Right hindlimb (tissue), 1 donor: ENCODE measurements at places on chromosomes 1 and 21.

DNA sequence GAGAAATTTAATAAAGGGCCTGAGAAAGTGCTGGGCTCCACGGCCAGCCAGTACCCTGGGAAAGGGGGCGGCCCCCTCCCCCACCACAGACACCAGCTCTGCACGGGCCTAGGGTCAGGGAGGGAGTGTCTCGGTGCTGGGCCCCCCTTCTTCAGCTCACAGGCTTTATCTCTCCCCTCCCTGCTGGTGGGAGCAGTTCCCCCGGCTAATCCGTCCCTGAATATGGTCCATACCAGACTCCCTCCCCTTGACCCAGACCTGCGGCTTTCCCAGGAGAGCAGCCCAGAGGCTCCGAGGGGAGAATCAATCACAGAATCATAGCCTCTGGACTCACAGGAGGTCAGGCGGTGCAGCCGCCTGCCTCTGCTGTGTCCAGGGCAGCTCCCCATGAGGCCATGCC, 26.0 kb upstream of the RSPO1 start:
- no peak for DNase-seq

GRCh38 chr1:76862447-76862846, 4.8 kb upstream of the ST6GALNAC5 start:
- no peak for DNase-seq

DNA sequence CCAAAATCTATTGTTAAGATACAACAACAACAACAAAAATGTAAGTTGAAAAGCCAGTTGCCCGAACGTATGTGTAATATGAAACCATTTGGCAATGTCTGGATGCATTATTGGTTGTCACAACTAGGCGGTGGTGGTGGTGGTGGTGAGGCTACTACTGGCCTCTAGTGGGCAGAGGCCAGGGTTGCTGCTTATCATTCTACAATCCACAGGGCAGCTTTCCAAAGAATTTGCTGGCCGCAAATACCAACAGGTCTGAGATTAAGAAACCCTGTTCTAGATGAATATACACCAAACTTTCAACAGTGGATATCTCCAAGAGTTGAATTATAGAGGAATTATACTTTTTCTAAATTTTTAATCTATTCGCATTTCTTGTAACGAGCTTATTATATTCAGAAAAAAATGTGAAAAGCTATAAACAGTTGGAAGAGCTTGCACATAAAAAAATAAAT, 26.8 kb upstream of the ZNF697 start:
- peak; percentile 41 for DNase-seq

DNA sequence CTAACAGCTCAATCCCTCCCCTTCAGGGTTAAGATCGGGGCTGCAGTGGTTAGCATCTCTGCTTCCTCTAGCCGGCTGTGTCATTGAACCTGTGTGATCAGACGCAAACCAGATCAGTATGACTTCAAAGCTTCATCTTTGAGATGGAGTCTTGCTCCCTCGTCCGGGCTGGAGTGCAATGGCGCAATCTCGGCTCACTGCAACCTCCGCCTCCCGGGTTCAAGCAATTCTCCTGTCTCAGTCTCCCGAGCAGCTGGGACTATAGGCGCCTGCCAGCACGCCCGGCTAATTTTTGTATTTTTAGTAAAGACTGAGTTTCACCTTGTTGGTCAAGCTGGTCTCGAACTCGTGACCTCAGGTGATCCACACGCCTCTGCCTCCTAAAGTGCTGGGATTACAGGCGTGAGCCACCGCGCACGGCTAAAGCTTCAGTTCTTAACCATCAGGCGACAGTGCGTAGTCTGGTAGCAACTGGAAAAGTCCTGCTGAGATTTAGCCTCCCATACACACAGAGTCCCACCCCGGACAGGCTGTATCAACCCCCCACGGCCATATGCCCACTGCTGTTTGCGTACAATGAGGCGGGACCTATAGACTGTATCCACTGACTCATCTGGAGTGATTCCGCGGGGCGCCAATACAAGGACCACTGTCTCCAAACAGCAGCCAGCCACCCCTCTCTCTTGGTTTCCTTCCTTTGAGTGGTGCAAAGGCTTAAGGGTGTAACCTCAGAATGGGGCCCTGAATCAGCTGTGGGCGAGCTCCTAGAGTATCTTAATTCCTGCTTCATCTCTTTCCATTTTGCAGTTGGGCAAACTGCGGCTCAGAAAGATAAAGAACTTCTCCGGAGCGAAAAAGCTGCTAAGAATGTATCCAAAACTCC, 23.3 kb downstream of the CELA3A start:
- DNase-seq = peak; percentile 87

- no peak for DNase-seq
These were observed 18.9 kb upstream of the IPP start for GRCh38 chr1:45769261-45769932.

GRCh38 chr1:176876966-176877515, 287.5 kb downstream of the ASTN1 start:
- no peak for DNase-seq

DNA sequence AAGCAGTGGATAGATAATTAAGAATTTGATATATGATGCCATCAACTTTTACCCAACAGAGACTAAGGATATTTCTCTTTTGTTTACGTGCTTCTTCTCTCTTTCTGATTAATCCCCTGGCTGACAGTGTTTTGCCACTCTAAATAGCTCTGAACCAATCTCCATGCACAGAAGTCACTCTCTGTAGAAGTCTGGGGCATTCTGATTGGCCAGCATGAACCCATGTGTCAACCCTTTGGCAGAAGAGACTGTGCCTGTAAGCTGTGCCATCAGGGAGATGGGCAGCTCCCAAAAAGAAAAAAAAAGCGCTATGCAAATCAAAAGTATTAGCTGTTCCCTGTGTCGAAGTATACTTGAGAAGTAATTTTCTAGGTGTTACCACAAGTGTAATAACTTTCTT, 34.1 kb upstream of the NRIP1 start:
- DNase-seq = no peak

DNA sequence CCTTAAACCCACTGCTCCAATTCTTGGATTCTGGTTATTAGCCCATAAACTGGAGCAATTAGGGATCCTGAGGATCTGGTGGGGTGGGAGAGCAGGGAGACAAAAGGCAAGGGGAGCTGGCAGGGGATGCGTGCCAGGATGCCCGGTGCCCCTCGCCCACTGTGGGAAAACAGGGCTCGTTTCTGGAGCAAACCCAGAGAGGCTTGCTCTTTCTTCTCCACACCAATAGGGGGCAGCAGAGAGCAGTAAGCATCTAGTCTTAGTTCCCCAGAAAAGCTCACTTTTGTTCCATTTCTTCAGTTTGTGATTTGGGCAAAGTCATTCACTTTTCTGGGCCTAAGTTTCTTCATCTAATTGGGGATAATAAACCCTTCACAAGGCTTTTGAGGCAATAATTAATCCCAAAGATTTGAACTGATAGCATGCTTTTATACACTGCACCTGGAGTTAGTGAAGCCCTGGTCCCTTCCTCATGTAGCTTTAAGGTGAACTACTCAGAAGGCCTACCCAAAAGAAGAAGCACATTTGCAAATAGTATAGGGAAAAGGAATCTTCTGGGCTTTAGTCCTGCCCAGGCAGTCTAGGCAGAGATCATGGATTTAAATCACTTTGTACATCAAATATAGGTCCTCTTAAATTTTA, 160.6 kb upstream of the USP24 start:
- no peak for DNase-seq

- DNase-seq = no peak
These were observed 46.5 kb downstream of the CYP2J2 start for GRCh38 chr1:59879996-59880505.

DNA sequence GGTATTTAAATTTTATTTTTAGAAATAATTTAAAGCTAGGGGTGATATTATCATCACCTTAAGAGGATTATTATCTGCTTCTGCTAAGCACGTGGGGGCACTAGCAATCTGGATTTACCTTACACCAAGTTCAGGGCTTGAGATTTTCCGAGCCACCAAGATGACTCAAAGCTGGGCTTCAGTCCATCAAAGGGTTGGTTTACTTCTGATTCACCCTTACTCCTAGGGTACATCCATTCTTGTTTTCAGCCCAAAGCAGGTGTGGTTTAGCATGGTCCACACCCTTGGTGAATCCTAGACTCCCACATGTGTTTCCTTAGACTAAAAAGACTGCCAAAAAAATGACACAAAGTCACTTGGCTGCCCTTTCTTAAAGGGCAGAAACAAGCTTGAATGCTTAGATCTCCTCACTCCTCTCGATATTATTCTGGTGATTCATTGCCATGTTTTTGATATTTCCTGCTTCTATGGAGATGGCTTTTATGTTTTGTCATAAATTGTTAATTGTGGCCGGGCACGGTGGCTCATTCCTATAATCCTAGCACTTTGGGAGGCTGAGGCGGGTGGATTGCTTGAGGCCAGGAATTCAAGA, 9.8 kb upstream of the PRSS38 start:
- DNase-seq = no peak

DNA sequence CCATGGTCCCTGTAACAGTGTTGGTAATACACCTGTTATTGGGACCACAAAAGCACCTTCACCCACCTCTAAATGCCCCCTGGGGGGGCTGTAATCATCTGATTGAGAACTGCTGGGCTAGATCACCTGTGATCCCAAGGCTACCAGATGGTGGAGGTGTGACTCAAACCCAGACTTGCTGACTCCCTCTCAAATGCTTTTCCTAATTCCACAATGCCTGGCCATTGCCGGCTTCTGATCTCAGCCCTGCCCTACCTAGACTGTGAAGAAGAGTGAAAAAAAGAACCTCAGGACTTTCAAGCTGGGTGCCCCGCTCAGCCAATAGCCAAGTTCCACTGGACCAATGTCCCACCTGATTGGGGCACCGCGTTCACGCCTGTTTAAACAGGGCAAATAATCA, 9.6 kb downstream of the TMEM9 start:
- DNase-seq = no peak

DNA sequence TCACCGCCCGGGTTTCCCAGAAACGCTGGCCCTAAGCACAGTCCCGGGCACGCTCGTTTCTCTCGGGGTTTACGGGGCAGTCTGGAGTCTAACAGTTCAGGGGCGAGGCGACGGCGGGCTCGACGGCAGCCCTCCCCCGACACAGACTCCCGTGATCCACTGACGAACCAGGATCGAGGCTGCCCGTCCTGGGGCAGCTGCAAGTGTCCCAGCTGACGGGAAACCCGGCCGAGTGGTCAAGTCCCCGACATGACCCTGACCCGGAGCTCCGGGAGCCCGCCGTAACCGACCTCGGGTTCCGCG, 494 bp downstream of the UBE2J2 start:
- no peak for DNase-seq

GRCh38 chr1:4060850-4061249, 160.8 kb upstream of the C1orf174 start:
- no peak for DNase-seq

- DNase-seq = no peak
These were observed 22.4 kb downstream of the PRRX1 start for GRCh38 chr1:170686291-170686690.

GRCh38 chr1:80248886-80249285, 1242.4 kb upstream of the ADGRL4 start:
- no peak for DNase-seq

DNA sequence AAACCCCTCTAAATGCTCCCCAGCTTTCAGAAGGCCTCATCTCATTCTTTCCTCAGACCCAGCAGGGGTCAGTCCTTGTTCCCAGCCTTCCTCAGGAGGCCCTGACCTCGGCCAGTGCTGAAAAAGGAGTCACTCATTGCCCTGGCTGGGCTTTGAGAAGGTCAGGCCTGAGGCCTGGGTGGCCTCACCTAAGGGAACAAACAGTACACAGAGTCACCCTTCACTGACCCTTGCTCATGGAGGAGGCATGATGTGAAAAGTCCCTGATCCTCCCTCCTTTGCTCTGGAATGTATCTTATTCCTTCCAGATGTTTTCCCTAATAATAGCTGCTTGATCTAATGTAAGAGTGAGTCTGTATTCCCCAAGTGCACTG, 117.7 kb upstream of the SLC44A3 start:
- peak; percentile 35 for DNase-seq

DNA sequence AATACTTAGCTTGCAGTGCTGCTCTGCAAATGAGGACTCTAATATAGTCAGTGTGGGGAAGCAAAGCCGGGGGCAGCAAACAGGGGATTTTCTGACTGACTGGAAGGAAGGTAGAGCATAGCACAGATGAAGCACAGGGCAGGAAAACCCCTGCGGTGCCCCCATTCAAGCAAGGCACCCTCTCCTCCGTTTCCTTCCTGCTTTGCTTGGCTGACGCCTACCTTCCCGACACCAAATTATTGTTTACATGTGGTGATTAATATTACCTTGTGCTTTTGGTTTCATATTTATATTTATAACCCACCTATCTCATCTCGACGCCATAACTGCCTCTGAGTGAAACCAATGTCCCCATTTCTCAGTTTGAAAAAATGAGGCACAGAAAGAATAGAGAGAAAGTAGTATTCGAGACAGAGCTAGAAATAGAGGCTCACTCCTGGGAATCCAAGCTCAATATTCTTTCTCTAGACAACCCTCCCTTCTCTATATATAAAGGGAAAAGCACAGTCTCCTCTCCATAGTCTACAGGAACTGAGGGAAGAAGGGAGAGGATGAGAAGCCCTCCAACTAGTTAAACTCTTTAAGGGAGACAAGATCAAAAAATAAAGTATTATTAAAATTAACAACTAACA, 41.3 kb downstream of the PIK3C2B start:
- DNase-seq = no peak

- no peak for DNase-seq
These were observed 40.8 kb downstream of the DSTYK start for GRCh38 chr1:205170532-205171269.
